Muscle of arm (tissue), 14 donors: ENCODE measurements at places on chromosomes 6 and 20. TPM values are rescaled to one million over a fixed set of nuclear protein-coding genes. Genes with fewer than 3 reads are reported as not detected.

GRCh38 chr6:15823838-15824414, 161.1 kb upstream of the DTNBP1 start:
- no peak for DNase-seq

DNA sequence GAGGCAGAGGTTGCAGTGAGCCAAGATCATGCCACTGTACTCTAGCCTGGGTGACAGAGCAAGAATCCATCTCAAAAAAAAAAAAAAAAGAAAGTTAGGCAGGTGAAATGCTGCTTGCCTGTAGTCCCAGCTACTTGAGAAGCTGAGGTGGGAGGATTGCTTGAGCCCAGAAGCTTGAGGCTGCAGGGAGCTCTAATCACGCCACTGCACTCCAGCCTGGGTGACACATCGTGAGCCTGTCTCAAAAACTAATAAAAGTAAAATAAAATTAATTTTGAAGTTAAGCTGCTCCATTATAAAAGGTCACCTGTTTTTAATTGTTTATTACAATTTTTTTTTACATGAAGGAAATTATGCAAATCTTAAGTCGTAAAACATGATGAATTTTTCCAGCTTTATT, 23.2 kb upstream of the SAMHD1 start:
- DNase-seq, result no peak

DNA sequence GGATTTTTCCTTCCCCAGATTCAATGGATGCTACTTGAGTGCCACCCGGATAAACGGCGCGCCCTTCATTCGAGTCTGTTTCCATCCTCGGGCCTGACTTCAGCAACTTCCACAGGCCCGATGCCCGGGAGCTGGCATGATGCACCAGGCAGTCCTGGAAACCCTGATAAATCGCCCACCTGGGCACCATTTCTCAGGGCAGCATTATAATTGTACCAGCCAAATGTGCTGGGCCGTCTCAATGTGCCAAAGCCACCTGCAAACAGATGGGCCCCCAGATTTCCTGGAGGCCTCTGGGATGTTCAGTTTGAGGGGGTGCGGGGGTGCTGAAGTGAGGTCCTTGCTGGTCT, 65.8 kb downstream of the NOL4L start:
- no peak for DNase-seq

DNA sequence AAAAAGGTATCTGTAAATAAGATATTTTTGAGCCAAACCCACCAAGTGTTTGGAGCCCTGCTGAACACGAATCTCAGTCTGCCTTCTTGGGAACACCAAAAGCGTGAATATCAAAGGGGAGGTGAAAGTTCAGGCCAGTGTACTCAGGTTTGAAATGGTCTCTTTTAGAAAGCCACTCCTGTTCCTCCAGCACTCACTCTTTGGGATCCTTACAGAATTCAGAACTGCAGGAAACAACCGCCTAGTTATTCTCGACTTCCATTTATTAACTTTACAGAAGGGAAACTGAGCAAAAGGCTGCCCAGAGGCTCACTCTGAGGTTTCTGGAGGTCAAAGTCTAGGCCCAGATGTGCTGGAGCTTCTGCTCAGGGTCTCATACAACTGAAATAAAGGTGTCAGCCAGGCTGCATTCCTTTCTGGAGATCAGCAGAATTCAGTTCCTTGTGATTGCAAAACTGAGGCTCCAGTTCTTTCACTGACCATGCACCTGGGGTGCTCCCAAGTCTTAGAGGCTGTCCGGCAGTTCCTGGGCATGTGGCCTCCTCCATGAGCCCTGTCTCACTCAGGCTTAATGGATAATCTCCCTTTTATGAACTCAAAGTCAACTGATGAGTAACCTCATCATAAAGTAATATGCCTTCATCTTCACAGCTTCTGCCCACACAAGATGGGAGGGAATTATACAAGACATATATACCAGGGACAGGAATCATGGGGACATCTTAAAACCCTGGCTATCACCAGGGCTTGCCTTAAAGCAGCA, 65.5 kb upstream of the TNFAIP3 start:
- DNase-seq, result no peak

SLC22A7 gene
- not detected for polyA plus RNA-seq
